Activated CD8-positive, alpha-beta memory T cell treated with anti-CD3 and anti-CD28 coated beads for 1 hour (primary cell): ENCODE measurements at places on chromosomes 4 and X.

GRCh38 chr4:20617678-20618396 lies 82.4 kb upstream of the PACRGL start:
- no peak for DNase-seq

DNA sequence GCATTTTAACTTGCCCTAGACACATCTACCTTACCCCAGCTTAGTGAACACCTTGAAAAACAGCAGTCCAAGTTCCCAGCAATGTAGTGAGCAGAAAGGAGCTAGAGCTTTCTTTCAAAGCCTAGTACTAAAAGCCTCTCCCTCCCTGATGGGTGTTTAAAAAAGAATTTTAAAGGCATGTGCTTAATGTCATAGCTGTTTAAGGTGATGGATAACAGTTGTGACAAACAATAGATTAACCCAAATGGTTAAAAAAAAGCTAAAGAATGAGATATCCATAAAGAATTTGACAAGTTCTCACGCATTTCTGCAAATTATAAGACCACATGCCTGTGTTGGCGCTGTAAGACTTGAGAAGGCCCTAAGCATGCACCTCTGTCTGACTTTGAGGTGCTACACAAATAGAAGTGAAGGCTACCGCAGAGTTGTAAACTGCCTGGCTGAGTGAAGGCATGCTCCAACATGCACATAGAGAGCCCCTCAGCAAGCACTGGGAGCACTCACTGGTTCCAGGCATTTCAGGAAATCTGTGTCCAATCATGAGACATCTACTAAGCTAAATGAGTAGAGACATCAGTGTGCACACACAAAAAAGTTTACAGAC lies 94.0 kb downstream of the PHF8 start:
- no peak for DNase-seq

DNA sequence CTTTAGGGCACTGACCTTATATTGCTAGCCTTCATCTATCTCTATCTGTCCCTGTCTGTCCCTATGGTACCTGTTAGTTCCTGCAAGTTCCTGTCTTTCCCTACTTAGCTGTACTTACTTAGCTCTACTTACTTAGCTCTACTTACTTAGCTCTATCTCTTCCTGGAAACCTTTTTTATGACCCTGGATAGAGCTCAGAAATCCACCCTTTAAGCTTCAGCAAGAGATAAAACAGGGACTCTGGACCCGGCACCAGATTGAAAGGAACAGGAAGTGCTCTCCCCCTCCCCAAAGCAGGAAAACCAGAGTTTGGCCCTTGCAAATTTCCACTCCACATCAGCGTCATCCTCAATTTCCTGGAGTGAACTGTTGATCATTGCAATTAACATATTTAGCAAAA lies 12.3 kb upstream of the IL9R start:
- DNase-seq, result no peak

- no peak for DNase-seq
These were observed 823.2 kb upstream of the FRG1 start for GRCh38 chr4:189117426-189117825.

GRCh38 chr4:26952891-26953290 lies 92.2 kb downstream of the STIM2 start:
- DNase-seq, result no peak

GRCh38 chr4:34935739-34936138 lies 1308.6 kb downstream of the ARAP2 start:
- no peak for DNase-seq

DNA sequence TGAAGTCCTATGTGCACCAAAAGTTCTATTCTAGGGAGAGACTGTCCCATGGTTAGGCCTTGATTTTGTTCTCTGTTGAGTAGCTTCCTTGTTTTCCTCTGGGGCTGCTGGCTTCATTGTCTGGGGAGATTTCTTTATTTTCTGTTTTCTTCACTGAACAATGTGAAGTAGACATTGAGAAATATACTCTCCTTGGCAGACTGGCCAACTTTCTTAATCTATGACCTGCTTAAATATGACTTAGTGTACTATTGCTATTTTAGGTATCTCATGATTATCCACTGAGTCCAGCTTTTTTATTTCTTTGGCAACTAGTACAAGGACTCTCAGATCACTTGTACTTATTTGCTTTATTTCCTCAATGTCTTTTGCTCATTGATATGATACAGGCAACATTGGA lies 1594.6 kb downstream of the ARAP2 start:
- DNase-seq, result no peak

GRCh38 chrX:112341598-112341997 lies 259.0 kb upstream of the TRPC5 start:
- no peak for DNase-seq

DNA sequence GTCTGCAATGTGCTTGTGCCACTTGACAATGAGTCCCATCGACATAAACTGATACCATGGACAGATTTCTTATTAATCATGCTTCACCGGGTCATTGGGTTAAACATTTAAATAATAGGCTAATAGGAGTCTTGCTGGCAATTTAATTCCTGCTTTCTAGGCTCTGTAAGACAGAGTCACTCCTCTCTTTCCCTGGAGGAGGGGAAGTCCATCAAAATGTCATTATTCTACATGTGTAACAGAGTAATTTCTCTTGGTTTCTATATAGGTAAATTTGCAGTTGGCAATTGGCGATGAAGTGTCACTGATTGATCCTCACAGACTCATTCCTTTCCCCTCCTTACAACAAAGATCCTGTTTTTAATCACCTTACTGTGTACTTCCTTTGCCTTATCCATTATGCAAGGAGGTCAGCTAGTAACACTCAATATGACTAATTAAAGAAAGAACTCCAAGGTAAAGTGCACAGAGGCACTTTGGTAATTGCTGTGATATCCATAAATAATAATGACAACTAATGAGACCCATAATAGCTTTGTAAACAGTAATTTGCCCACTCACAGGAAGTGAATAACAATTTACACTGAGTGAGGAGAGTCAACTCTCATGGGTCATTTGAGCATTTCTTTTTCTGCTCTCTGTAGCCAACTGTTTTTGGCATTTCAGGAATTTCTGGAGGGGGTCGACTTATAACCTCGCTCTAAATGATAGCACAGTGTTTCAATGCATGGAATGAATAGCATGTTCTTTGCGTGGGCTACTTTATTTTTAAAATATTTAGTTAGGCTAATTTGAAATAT lies 184.0 kb downstream of the UGT8 start:
- DNase-seq, result no peak
